Cardiac muscle cell (in vitro differentiated cells and primary cell): ENCODE measurements at places on chromosomes 13 and 19. TPM values are rescaled to one million over a fixed set of nuclear protein-coding genes. Genes with fewer than 3 reads are reported as not detected.

The ZNF491 gene
- 3.9 and 4.4 TPM in 2 replicates for total RNA-seq

DNA sequence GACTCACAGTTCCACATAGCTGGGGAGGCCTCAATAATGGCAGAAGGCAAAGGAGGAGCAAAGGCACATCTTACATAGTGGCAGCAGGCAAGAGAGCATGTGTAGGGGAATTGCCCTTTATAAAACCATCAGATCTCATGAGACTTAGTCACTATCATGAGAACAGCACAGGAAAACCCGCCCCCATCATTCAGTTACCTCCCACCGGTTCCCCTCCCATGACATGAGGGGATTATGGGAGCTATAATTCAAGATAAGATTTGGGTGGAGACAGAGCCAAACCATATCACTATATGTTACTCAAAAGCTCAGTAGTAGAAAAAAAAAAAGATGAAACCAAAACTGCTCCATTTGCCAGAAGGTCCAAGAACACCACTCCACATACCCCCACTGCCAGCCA lies 58.5 kb downstream of the DNAJC15 start:
- no peak for DNase-seq

GRCh38 chr13:30648522-30649012 lies 30.8 kb downstream of the USPL1 start:
- no peak for DNase-seq

- peak; percentile 74 for DNase-seq
These were observed 2.9 kb upstream of the ZNF700 start for GRCh38 chr19:11921852-11922495.

DNA sequence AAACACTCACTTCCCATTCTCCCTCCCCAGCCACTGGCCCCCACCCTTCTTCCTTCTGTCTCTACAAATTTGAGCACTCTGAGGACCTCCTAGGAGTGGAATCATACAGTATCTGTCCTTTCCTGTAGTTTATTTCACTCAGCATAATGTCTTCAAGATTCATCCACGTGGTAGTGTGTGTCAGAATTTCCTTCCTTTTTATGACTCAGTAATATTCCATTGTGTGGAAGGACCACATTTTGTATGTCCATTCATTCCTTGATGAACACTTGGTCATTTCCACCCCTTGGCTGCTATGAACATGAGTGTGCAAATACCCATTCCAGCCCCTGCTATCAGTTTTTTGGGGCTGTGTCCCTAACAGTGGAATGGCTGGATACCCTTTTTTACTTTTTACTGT lies 9.8 kb downstream of the KLF2 start:
- DNase-seq: no peak

GRCh38 chr19:32627714-32628270 lies 46.8 kb downstream of the PDCD5 start:
- no peak for DNase-seq

DNA sequence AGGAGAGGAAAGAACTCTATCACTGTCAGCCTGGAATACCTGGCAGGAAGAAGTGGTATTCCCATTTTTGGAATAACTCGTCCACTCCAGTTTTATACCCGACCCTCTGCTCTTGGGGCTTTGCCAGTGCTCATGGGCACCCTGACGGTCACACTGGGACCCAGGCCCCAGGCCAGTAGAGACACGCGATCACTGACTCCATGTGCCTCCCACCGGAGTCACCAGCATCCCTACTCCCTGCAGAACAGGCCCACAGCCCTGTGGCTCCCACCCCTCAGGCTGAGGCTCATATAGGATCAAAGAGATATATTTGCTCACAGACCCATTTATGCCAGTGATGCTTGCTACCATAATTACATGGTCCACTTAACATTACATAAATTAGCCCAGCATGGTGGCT lies 3.5 kb downstream of the GRTP1 start:
- no peak for DNase-seq

GRCh38 chr13:30421093-30422053 lies 920 bp upstream of the UBE2L5 start:
- peak; percentile 95 for DNase-seq

DNA sequence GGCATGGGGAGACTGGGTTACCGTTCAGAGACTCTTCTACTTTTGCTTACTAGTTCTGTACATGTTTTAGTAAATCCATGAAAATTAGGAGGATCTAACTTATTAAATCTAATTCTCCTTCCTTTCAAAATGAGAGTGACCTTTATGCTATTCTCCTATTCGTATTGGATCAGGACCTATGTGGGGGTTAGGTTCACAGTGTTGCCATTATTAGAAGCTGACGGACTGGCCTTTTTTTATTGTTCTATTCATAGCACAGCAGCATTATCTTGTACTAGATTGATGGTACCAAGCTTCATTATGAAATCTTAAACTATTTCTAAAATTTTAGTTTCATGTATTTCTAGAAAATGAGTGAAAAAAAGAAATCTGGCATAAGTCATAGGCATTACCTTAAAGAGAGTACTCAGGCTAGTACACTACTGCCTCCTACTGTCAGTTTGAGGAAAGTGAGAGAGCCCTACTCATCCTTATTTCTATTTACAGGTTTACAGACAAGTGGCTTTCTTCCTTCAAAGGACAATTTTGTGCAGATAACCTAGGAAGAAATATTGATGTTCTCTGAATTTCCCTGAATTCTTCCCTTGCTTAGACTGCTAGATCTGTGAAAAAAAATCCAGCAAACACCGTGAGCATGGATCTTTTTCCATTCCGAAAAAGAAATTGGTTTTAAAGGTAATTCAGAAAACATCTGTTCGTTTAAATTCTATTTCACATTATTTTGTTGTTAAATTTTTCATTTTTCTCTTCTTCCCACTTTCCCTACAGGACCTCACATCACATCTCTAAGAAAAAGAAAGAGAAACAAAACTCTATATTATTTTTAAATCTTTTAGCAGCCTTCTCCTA lies 485.5 kb downstream of the DIAPH3 start:
- peak; percentile 83 for DNase-seq

GRCh38 chr19:695352-695949 lies at the start of gene PRSS57:
Gene PRSS57, minus strand, starts transcription at chr19:695452. Its CDS starts 22 bp downstream, at chr19:695430.
- DNase-seq: no peak

- no peak for DNase-seq
These were observed 292.3 kb upstream of the SPRY2 start for GRCh38 chr13:80633251-80633650.
